ENCODE measurements at places on chromosomes 11 and 22.

GRCh38 chr11:96147906-96148486 is 195.0 kb downstream of the MAML2 start:
- DNase-seq = no peak

DNA sequence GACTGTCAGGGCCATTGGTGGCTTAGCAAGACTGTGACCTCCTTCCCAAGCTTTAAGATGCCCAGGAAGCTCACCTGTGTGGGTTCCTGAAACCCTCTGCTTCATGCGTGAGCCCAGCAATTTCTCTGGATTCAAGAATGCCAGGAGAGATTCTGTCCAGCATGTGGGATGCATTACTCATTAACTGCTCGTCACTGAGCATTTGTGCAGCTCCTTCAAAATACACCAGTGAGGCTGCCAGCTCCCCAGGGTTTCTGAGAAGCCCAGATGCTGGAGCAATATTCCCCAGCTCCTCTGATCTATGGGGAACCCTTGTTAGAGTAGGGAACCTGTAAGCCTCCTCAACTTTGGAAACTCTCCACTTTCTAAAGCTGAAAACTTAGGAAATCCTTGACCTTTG is 126.5 kb downstream of the CHST1 start:
- DNase-seq = no peak

DNA sequence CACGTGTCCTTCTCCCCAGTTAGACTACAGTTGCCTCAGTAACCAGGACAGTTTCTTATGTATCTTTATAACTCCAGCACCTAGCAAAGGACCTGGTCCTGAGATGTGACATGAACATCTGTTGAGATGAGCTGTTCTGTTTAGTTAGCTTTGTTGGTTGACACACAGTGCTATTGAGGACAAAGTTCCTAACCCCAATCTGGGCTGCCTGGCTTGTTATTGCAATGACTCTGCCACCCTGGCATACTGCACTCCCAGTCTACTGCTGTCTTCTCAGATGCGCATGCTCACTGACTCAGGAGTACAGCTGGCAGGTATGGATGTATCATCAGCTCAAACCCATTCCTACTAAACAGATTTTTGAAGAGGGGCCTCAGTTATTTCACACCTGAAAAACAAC is 7.4 kb downstream of the DESI1 start:
- no peak for DNase-seq

GRCh38 chr22:29971607-29972006 is 88.6 kb downstream of the MTMR3 start:
- no peak for DNase-seq

DNA sequence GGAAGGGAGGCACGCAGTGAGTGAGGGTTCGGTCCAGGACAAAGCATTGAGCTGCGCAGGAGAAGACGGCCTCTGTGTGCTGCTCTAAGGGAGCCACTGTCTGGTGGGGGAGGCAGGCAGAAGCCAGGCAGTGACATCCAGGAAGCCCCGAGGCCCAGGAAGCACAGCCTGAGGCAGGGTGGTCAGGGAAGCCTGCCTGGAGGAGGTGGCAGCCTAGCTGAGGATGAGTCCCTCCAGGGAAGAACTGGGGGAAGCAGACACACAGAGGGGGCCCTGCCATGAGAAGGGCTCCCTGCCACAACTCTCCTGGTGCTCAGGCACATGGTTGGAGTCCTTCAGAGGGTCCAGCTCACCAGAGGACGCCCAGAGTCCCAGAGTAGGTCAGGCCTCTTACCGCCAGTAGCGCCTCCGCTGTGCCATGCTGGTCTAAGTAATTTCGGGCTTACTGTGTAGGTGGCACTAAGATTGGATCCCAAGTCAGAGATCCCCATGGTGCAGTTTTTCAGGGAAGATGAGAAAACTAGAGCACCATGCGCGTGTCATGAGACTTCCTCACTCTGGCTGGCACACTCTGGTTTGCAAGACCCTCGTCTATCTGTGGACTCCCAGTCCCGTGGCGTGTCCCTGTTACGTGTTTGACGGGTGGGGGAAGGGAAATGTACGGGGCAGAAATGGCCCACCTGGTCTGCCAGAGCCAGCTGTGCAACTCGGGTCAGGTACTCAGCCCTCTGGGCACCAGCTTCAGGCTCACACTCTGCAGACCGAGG is 887.2 kb downstream of the BRD1 start:
- no peak for DNase-seq

DNA sequence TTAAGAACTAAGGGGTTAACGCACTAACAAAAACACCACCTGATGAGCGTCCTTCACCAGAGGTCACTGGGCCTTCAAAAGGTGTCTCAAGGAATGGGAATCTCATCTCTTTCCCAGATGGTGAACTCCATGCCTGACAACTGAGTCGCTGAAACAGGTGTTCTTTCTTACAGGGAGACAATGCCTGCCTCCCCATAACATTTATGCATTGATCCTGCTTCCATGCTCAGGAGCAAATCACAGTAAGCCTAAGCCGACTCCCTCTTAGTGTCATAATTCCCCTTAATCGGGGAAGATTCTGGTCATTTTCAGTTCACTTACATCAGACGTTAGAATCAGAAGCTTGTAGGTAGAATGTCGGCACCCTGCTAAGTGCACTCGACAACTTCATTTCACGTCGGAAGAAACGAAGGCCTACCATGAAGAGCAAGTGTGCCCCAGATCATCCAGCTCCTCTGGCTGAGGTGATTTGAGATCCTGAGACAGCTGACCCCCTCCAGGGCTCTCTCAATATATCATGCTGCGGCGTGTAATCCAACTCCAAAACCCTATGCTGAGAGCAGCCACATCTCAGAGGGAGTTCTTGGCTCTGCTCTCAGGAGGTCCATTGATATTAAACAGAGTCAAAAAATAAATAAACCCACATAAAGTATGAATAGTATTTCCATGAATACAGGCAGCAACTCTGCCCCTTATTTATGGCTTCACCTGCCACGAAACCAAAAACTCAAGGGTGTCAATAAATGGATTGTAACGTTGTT is 163.1 kb downstream of the LARGE1 start:
- no peak for DNase-seq

DNA sequence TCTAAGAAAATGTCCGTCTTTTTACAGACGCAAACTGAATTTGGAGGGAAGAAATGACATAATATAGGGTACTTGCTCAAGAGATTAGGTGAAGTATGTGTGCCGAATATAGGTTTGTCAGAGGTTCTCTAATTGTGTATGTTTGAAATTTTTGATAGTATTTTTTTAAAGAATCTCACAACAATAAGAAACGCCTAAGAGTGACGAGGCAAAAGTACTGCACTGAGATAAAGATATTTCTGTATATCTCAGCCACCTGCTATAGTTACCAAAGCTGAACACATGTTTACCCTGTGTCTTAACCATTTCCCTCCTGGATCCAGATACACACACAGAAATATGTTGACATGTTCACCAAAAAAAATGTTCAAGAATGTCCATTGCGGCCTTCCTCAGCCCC is 92.0 kb downstream of the PRMT3 start:
- no peak for DNase-seq

DNA sequence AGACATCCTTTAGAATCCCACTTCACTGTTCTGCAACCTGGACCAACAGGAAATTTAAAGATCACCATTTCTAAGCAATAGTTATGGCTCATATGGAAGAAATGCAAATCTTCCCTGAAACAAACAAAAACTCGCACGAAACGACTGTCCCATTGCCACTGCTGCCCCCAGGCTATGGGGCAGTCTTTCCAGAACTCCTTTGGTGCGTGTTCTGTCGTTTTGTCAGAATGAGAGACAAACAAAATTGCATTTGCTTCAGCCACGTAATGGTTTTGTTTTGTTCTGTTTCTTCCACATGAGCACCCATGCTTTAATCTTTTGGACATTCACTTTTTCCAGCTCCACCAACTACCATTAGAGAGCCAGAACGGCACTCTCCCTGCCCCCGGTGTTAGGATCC is 10.8 kb upstream of the FBLN1 start:
- DNase-seq = no peak

DNA sequence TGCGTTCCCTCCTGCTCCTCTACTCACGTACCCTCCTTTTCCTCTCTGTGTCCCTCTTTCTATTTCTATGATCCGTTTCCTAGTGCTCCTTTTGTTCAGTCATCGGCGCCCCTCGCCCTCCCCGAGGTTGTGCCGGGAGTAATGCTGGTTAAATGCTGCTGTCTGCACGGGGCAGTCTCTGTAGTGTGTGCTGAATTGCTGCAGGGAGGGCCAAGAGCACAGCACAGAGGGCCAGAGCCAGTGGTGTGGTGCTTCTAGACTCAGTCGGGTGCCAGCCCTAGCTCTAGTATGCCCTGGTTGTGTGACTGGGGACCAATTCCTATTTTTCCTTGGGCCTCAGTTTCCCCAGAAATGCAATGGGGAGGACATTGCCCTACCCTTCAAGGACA is 98.3 kb downstream of the PKNOX2 start:
- DNase-seq = no peak

DNA sequence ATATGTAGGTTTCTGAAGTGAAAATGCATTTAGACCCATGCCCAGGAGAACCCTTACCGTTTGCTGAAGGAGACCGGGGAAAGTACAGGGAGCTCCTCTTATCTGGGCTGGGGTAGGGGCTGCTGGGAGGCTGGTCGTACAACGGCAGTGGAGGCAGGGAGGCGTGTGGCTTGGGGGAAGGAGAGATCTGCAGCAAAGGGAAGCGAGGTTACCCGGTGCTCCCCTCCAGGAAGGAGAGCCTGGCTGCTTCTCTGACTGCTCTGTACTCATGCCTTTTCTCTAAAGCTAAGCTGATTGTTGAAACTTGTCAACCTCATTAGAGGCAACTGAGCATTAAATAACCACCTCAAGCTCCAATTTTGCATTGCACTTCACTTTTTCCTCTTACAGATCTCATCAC is 27.2 kb downstream of the ATG16L2 start:
- DNase-seq = no peak

- DNase-seq = no peak
These were observed 6.1 kb upstream of the E2F8 start for GRCh38 chr11:19246816-19247215.

DNA sequence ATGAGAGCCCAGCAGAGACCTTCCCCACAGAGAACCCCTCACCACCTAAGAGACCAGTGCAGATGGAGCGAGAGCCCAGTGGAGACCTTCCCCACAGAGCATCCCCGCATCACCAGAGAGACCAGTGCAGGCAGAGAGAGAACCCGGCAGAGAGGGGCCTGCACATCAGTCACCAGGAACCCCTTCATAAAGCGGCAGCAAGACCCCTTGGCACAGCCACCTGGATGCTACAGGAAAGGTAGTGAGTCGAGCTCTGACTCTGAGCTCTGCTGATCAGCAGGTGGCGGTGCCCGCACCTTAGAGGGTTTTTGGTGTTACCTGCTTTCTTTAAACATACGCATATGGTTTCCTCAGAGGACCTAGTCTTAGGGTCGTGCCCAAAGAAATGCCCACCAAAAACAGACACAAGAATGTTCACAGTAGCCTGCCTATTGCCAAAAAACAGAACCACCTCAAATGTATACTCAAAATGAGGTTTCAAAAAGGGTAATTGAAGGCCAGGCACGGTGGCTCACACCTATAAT is 678.7 kb downstream of the BRD1 start:
- no peak for DNase-seq

DNA sequence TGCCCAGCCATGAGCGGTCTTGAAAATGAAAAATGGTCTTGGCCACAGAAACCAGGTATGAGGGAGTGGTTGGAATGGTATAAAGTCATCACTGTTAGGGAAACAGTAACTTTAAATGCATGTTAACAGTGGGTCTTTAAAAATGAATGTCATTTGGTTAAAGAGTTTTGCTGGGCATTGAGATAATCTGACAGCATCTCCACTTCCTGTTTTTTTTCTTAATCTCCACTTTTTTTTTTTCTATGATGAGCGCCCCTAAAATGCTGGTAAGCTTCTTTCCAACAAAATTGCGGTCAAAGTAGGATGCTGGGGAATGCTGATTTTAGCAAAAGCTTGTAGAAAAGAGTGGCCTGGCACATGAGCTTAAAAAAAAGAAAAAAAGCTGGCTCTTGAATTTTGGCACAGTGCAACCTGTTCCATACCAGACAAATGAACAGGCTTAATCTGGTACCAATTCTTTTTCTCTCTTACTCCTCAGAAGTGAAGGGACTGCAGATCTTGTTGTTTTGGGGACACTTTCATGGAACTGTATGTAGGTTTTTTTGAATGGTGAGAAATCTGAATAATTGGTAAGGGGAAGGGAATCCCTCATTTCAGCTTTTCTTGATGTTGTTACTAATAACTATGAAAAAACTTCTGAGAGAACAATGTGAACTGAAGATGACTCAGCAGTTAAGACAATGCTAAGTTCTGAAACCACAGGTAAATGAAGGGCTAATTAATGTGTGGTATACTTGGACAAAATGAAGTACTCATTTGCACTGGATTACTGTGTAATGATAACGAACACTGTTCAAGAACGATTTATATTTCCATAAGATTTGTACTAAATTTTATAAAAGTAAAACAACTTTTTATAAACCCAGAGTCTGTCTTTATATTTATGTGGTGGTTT is 3.1 kb upstream of the ARHGEF12 start:
- no peak for DNase-seq

- no peak for DNase-seq
These were observed 7.7 kb upstream of the MN1 start for GRCh38 chr22:27809226-27809603.

DNA sequence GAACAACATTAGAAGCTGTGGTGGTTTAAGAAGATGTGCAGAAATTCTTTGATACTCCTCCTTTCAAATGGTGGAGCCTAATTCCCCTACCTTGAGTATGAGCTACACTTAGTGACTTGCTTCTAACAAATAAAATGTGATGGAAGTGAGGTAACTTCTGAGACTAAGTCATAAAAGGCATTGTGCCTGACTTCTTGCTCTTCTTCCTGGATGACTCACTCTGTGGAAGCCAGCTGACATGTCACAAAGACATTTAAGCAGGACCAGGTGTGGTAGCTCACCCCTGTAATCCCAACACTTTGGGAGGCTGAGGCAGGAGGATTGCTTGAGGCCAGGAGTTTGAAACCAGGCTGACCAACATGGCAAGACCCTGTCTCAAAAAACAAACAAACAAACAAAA is 3.9 kb upstream of the PLA2G3 start:
- DNase-seq = no peak

DNA sequence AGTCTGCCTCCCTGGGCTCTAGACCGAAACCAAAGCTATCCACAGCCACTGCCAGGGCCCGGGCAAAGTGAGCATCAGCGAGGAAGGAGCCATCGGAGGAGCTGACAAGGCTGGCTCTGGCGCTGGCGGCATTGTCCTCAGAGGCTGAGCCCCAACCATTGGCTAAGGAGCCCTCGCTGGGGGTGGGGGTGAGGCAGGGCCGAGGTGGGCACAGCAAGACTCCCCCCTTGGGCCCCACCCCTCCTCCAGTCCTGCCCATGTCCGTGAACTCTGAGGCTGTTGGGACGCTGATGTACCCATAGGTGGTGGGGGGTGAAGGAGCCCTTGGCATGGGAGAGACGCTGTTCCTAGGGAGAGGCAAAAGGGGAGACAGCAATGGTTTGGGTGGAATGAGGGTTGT is 11.2 kb downstream of the ROBO4 start:
- DNase-seq = no peak

DNA sequence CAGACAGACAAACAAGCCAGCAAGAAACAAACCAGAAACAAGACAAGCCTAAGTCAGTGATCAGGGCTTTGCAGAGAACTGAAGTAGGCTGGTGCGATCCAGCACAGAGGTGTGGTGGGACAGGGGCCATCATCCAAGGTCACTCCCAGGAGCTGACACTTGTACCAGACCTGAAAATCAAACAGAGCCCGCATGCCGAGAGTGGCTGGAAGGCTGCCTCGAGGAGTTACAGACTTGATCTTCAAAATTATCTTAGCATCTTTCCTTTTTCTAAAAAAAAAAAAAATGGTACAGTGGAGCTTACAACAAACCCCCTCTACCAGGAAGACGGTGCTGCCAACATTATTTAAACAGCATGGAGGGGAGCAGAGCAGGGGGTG is 8.8 kb upstream of the SCUBE1 start:
- DNase-seq = no peak
